ENCODE measurements at places on chromosomes 11 and 22.

DNA sequence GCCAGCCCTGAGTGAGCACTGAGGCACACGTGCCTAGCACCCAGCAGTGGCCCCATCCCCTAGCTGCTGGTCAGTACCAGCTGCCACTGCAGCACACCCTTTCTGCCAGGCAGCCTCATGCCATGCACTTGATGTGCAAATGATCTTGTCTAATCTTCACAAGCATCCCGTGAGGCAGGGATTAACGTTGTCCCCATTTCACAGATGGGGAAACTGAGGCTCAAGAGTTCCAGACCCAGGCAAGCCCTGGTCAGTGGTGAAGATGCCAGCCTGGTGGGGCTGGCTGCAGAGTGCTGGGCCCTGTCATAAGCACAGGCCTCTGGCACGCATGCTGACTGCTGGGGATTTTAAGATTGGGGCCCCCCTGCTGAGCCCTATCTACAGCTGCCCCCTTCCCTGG, 8.4 kb upstream of the CDKN1C start:
- DNase-seq = no peak

DNA sequence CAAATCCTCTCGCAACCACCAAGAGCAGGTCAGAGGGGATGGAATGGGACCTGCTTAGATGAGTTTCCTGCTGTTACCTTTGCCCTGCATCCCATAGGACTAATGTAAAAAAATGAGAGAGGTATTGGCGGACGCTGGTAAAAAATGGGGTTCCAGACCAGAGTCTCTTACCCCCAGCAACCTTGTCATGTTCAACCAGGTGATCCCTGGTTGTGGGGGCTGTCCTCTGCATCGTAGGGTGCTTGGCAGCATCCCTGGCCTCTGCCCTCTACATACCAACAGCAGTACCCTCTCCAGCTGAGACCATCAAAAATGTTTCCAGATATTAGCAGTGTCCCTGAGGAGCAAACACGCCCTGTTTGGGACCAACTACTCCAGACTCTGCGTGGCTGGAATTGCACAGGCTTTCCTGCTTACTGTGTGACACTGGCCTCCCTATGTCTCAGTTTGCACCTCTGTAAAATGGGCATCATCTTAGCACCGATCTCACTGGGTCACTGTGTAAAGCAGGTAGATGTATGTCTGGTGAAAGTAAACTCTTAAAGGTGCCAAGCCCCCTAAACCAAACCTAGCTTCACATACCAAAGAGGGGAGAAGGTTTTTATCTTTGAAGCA, 1.5 kb downstream of the APOL6 start:
- DNase-seq = no peak

- DNase-seq = no peak
Observed at GRCh38 chr11:3170044-3170755, 5.1 kb upstream of the OSBPL5 start.

DNA sequence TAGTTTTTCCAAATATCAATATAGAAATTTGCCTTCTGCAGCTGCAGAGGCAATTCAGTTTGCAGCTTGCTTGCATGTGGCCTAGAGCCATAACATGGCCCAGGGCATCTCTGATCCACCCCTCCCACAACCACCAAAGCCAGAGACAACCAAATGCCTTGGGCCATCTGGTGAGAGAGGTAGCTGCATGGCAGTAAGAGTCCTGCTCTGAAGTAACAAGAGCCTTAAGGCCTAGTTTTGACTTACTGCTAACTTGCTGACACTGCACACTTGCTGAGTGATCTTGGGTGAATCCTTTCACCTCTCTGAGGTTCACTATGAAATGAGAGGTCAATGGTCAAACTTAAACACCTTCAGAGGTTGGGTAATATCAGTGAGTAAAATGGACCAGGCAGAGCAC, 4.9 kb upstream of the SPECC1L start:
- no peak for DNase-seq

- no peak for DNase-seq
Observed at GRCh38 chr11:105910095-105910715, 111.8 kb downstream of the MSANTD4 start.

- no peak for DNase-seq
Observed at GRCh38 chr11:102438311-102439062, 14.1 kb downstream of the TMEM123 start.

GRCh38 chr11:59173080-59173963, 1.4 kb downstream of the DTX4 start:
- peak; percentile 8 for DNase-seq

GRCh38 chr11:117492578-117493251, 165.1 kb downstream of the CEP164 start:
- peak; percentile 60 for DNase-seq
